ENCODE measurements at places on chromosomes 12 and 14.

DNA sequence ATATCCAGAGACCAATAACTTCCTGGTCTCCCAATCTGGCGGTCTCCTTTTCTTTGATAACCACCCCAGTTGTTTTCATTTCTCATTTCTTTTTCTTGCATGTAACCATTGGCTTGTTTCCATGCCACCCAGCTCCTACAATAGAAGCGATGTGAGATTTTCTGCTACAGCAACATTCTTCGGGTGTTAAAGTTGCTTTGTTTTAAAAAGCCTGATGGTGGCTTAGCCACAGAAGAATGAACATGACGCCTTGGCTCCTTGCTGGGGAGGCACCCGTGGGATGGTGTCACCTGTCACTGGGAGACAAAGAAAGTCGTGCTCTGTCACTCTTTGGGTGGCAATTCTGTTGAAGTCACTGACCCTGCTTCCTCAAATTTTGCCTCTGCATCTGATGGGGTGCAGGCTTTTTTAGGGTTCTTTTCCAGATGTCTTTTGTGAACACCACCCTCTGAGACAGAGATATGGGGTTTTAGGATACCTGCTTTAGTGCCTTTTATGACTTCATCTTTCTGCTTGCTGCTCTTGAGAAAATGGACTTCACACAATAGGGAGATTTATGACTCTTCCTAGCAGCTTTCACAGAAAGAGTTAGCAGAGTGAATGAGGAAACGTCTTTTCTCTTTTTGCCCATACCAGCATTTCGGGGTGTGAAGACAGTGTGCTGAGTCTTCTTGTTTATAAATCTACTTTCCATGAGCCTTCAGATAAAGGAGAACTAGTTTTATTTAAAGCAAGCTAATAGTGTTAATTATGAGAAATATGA, 265.3 kb upstream of the TBX3 start:
- DNase-seq, result no peak

- no peak for DNase-seq
Observed at GRCh38 chr12:94707892-94708291, 57.5 kb upstream of the TMCC3 start.

- DNase-seq, result no peak
Observed at GRCh38 chr12:26948309-26948708, 10.0 kb downstream of the FGFR1OP2 start.

- DNase-seq, result no peak
Observed at GRCh38 chr12:24482882-24483604, 465.9 kb downstream of the BCAT1 start.

- no peak for DNase-seq
Observed at GRCh38 chr14:44215660-44216059, 291.4 kb downstream of the FSCB start.

GRCh38 chr12:119378903-119379302, 44.4 kb downstream of the CCDC60 start:
- no peak for DNase-seq
